GOT3 (cell line): ENCODE measurements at places on chromosomes 13 and 19.

- DNase-seq, result no peak
Measured at GRCh38 chr19:2694196-2694595, 8.3 kb downstream of the GNG7 start.

GRCh38 chr13:102686024-102686423, 8.8 kb downstream of the METTL21C start:
- DNase-seq, result no peak

DNA sequence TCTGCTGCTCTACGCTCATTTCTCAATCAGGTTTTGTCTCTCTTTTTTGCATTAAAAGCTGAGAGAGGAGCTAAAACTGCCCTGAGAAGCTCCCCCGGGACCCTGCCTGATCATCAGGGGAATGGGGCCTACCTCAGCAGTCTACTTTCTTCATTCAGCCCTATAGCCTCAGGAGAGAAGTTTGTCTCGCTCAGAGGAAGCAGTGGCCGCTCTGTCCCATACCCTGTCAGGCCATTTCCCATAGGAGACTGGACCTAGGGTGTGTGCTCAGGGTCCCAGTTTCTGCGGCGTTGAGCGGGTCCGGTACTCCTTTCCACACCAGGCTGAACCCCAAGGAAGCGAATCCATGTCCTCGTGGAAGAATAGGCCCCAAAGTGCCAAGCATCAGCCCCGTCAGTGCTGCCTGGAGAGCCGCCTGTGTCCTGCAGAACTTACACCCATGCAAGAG, 21.7 kb downstream of the UBE2L5 start:
- no peak for DNase-seq

DNA sequence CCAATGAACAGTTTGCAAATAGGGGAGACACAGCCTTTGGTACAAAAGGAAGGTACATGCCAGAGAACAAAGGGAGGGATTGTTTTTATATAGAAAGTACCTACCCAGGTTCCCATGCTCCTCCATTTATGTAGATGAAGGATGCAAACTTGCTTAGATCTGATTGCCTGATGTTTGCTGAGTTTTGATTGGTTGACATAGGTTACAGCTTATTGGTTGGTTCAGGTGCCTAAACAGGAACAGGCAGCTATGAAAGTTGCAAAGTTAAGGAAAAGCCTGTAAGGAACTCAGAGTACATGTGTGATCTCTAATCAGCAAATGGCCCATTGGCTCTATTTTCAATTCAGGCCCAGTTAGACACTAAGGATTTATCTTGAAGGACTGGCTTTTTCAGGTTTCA, 6.5 kb upstream of the NAA16 start:
- no peak for DNase-seq

- no peak for DNase-seq
Measured at GRCh38 chr19:24166055-24166454, 79.1 kb downstream of the ZNF254 start.

DNA sequence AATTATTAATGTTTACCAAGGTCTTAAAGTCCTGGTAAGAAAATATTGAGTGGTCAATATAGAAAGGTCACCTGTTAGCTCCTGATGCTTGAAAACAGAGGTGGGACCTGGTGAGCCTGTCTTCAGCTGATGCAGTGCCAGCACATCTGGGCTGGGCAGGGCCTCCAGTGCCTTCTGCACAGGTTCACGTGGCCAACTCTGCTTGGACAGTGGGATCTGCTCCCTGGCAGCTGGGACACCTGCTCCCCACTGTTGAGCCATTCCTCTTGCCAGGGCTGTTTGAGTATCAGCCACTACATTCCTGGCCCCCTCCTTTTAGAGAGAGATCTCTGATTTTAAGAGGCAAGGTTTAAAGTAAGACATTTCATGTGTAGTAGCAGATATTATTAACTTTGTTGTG, 135.0 kb downstream of the TM9SF2 start:
- no peak for DNase-seq

- no peak for DNase-seq
Measured at GRCh38 chr19:33134571-33135041, 2.7 kb downstream of the WDR88 start.

- no peak for DNase-seq
Measured at GRCh38 chr19:16957151-16957701, 68.4 kb downstream of the F2RL3 start.

GRCh38 chr13:93227878-93228642, 1.5 kb downstream of the GPC6 start:
- DNase-seq, result peak; percentile 55

GRCh38 chr19:18895038-18895823, 727 bp downstream of the CERS1 start:
- no peak for DNase-seq

DNA sequence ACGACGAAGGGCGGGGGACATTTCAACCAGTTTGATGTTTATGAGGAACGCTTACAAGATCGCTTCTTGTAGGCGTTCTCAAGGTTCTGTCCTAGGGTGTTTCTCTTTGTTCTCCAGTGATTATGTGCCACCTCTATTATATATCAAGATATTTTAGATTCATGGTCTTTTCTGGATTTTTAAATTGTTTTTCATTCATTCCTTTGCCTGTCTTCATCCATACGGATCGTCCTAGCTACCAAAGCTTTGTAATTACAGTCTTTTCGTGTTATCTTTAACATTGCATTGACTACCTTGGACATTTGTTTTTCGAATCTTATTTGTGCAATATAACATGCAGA, 342 bp upstream of the EID2 start:
- no peak for DNase-seq

DNA sequence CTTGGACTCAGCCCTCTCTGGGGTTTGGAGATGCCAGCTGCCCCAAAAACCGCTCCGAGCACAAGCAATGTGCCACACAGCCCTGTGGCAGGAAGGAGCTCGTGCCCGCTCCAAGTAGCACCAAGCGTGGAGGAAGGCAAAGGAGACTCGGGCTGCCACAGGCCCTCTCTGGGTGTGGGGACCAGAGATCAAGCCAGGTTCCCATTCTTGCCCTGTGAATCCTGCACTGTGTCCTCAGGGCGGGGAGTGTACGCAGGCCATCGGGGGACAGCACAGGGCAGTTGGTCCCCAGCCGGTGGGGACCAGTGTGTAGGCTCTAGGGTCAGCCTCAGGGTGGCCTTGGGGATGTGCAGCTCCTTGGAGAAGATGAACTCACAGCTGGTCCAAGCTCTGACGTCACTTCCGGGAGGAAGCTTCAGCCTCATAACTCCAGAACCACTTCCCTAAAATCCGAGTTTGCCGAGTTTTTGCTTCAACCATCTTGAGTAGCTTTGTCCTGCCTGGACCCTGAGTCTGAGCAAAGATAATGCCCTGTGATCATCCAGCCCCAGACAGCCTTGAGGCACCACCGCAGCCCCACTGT, 9.3 kb upstream of the CPAMD8 start:
- no peak for DNase-seq
